Activated T-cell treated with anti-CD3 and anti-CD28 coated beads, Interleukin-2, amount 50 U/mL, for 1 hour (primary cell): ENCODE measurements at places on chromosomes 6 and 20.

DNA sequence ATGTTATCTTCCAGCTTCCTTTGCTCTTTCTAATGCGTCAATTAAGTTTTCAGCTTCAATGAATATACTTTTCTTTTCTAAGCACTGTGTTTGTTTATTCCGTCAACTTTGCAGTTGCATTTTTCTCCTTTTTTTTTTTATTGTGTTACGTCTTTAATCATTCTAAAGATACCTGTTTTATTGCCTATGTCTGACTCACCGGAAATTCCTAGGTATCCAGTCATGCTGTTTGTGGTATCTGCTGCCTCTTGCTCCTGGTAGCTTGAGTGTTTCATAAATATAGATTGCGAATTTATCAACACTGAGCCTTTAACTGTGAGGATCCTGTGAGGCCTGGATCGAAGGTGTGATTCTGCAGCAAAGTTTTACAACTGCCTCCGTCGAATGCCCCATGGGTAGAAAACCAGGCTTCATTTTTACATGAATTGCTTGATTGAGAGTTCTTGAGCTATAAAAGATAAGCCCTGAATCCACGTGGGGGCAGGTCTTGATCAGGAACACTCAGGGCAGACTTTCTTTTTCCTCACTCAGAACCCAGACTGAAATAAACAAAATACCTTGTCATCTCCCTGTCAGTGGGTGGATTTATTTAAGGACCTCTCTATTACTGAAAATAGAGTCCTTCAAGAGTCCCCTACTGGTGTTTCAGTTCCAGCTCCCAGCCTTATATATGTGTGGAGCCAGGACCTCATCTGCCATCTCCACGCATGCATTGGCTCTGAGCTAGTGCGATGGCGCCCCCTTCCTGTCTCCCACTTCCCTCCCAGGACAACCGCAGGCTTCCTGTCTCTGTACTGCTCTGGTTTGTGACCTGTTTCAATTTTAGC, 60.1 kb upstream of the LRRC1 start:
- no peak for DNase-seq

DNA sequence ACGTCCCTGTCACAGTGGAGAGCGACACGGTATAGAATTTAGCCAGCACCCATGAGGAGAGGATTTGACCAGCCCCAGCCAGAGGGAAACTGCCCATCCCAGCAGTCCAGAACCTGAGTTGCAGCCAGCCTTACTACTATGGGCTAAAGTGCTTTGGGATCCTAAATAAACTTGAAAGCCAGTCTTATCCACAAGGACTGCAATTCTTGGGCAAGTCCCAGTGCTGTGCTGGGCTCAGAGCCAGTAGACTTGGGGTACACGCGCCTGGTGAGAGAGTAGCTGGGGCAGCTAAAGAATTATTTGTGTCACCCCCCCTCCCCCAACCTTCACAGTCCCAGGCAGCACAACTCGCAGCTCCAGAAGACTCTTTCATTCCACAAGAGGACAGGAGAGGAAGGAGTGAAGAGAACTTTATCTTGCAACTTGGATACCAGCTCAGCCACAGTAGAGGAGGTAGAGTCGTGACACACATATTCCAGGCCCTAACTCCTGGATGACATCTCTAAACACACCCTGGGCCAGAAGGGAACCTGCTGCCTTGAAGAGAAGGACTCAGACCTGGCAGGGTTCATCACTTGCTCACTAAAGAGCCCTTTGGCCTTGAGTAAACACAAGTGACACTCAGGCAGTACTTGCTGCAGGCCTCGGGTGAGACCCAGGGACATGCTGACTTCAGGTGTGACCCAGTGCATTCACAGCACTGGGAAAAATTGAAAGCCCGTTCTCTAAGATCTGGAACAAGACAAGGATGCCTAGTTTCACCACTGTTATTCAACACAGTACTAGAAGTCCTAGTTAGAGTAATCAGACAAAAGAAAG, 100.3 kb downstream of the REV3L start:
- DNase-seq, result no peak

DNA sequence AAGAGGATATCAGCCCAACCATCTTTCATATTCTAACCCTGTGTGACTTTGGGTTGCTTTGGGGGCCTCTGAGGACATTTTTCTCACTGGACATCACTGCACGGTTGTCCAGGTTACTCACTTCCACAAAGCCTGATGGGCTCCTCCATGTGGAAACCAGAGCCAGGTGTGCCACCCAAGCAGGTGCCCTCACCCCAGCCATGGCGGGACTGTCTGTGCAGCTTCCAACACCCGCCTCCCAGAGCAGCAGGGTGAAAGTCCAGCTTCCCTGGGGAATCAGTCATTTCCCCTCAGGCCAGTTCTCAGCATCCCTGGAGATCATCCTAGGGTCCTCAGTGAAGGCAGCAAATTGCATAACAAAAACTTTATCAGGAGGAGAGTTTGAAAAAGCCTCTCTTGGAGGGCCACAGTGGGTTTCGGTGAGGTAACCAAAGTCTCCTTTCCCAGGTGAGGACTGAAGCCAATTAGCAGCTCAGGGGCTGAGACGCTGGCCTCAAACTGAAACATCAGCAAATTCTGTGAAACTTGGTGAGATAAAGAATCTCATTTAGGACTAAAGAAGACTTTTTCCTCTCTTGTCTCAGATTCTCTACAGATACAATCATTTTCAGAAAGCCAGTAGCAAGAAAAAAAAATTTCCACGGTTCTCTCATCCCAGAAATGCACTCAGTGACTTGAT, 289.6 kb upstream of the CDH4 start:
- DNase-seq, result no peak

- no peak for DNase-seq
These were observed 190.6 kb downstream of the SMOC2 start for GRCh38 chr6:168631564-168631963.

- DNase-seq, result no peak
These were observed 98.7 kb downstream of the PHACTR3 start for GRCh38 chr20:59703046-59703445.

DNA sequence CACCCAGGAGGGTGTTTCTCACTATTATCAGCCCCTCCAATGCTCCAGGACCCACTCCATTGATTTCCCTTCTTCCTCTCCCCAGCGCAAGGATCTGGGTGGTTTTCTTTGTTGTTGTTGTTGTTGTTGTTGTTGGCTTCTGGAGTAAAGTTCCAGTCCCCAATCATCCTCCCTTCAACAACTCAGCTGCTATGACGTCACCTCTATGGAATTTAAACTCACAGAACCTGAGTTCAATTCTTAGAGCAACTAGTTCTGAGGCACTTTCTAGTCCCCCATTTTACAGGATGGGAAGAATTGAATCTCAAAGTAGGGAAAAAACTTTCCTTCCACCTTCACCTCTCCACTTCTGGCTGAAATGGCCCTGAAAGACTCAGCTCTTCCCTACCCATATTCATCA, 9.7 kb upstream of the WFDC8 start:
- no peak for DNase-seq

DNA sequence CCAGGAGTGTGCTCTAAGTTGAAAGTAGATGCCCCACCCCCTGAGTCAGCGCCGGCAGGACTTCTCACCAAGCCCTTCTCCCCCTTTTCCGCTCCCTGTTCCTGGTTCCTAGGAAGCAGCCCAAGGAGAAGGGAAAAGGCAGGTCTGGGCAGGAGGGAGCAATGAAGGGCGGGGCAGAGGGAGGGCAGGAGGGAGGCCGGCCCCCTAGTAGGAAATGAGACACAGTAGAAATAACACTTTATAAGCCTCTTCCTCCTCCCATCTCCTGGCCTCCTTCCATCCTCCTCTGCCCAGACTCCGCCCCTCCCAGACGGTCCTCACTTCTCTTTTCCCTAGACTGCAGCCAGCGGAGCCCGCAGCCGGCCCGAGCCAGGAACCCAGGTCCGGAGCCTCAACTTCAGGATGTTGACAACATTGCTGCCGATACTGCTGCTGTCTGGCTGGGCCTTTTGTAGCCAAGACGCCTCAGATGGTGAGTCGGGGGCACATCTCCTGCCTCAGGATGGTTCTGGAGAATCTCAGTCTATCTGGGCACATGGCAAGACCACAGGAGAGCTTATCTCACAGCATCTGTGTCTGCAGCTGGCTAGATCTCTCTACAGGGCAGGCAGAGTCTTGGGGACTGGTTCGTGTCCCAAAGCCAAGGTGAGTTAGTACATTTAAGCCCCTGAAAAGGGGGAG, at the start of gene PROCR:
PROCR (plus strand) TSS at position 320 of the 681 bp plus-strand sequence; CDS start at position 403, 83 bp downstream.
- DNase-seq, result no peak

- DNase-seq, result no peak
These were observed 43.5 kb upstream of the TIAM2 start for GRCh38 chr6:154951345-154952200.

GRCh38 chr6:149443411-149444181, 41.2 kb downstream of the ZC3H12D start:
- DNase-seq, result no peak

- DNase-seq, result no peak
These were observed 294.3 kb upstream of the QKI start for GRCh38 chr6:163120223-163120622.

- DNase-seq, result peak; percentile 78
These were observed 49.4 kb downstream of the TMEM242 start for GRCh38 chr6:157273756-157274470.

GRCh38 chr20:10370091-10370887, 63.7 kb downstream of the MKKS start:
- no peak for DNase-seq

- DNase-seq, result no peak
These were observed 61.5 kb downstream of the FRK start for GRCh38 chr6:115999235-115999634.

GRCh38 chr20:17733767-17734304, 34.1 kb downstream of the BANF2 start:
- DNase-seq, result no peak

- DNase-seq, result no peak
These were observed 187.6 kb downstream of the ADAT2 start for GRCh38 chr6:143262859-143263258.

DNA sequence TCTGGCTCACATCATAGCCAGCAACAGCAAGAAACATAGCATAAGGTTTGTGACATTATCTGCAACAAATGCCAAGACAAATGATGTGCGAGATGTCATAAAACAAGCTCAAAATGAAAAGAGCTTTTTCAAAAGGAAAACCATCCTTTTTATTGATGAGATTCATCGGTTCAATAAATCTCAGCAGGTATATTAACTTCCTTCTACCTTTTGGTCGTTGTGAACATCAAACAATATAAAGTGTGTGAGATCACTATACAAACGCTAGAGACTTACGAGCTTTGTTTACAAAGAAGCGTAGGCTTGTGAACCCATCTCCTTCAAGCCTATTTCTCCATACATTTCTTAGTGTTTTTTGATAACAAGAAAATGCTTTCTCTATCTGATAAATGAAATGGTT, 3.5 kb downstream of the WRNIP1 start:
- no peak for DNase-seq

- no peak for DNase-seq
These were observed 144.2 kb downstream of the REV3L start for GRCh38 chr6:111338843-111339242.

DNA sequence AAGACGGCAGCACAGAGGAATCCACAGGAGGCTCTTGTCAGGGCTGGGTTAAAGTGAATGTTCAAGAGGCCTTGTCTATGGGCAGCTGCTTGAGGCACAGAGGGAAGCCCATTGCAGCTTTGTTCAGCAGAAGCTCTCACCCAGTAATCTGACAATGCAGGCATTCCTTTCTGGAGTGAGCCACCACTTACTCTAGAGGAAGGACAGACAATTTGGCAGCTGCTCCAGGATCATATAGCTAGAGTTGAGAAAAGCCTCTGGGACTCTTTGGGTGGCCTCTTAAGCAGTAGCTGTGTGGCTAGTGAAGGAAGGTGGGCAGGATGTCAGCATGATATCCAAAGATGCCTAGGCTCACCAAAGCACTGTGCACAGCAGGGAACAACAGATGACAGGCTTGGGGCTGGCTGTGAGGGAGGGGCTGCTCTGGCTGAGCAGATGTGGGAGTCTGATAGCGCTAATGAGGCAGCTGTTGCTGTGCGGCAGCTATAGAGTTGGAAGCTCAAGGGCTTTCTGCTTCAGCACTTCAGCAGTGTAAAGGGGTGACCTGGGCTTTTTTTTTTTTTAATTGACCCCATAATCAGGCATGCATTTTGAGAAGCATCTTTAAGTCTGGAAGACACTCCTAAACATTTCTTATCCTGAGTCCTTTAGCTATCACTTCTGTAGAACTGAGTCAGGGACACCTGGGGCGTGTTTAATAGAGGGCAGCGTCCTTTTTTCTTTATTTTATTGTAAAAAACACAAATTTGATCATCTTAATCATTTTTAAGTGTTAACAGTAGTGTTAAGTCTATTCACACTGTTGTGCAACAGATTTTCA, 27.2 kb downstream of the CMTR1 start:
- DNase-seq, result no peak

- DNase-seq, result no peak
These were observed 24.4 kb downstream of the UQCC1 start for GRCh38 chr20:35387334-35387733.

- DNase-seq, result no peak
These were observed 143.8 kb upstream of the MLIP start for GRCh38 chr6:53967415-53967814.

DNA sequence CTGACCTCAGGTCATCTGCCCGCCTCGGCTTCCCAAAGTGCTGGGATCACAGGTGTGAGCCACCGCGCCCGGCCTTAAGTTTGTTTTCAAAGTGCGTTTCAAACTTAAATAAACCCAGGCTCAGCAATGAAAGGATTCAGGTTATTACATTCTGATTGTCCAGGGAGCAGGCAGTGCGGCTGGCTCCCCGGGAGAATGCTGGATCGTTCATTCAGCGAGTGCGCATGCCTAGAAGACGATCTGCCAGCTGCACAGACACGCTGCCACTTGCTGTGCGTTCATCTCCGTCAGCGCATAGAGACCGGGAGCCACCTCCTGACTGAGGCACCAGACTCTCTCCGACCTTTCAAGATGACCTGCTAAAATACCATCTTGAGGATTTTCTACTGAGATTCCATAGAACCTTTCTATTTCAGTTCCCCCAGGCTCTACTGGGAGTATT, 163.9 kb upstream of the ZNF217 start:
- DNase-seq, result no peak

GRCh38 chr6:166112580-166112979, 55.1 kb downstream of the TBXT start:
- no peak for DNase-seq

GRCh38 chr6:44339301-44339700, 3.1 kb upstream of the SPATS1 start:
- no peak for DNase-seq

GRCh38 chr6:39296745-39297640, 17.2 kb downstream of the KCNK17 start:
- DNase-seq, result no peak

GRCh38 chr6:32666420-32667300, at the start of gene HLA-DQB1:
Gene HLA-DQB1, minus strand, starts transcription at chr6:32666657. Its CDS starts 50 bp downstream, at chr6:32666607.
- peak; percentile 51 for DNase-seq

DNA sequence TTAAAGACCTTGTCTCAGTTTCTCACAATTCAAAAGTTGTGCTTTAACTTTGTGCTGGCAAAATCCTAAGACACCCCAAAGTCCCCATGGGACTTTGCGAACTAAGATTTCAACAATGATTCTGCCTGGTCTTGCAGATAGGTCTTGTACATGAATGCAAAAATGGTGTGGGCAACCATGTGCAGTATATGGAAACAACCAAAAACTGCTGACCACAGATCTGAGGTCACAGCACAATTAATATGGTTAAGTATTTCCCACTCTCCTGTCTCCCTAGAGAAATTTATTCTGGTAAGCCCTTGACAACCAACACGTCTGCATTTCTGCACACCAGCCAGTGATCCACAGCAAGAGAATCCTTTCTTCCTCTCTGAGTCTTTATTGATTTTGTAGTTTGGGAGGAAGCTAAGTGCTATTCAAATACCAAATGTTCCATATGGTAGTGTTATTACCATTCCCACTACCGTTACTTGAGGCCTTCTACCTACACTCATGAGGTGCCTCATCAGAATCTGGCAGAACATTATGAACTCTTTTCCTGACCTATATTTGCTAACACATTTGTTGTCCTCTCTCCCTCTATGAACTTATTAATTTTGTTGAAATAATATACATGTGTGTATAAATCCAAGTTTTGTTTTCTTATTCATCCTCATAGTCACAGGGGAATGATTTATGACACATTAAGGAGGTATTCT, 178.7 kb downstream of the ATXN1 start:
- no peak for DNase-seq
